ENCODE measurements at places on chromosomes 11 and 22. TPM values are rescaled to one million over a fixed set of nuclear protein-coding genes. Genes with fewer than 3 reads are reported as not detected.

Gene PGA4
- 1.3 TPM for total RNA-seq

Gene C22orf42
- not detected for total RNA-seq

Gene IFITM2
- total RNA-seq: 695 TPM

Gene OR5D16
- not detected for total RNA-seq

Gene NECTIN1
- total RNA-seq: 5.5 TPM

Gene ASCC2
- total RNA-seq: 36.9 TPM

Gene SMCO4
- 24.9 TPM for total RNA-seq

GRCh38 chr22:50694766-50695420, 22.3 kb downstream of the SHANK3 start:
- H3K4me1 ChIP-seq: no peaks in the 10 kb centered on the region
- no peaks in the 10 kb centered on the region for H3K27me3 ChIP-seq
- no peak overlapping the region for H3K4me3 ChIP-seq
- peak; percentile 27 for DNase-seq

GRCh38 chr11:30546334-30546733, 39.8 kb downstream of the MPPED2 start:
- H3K4me1 ChIP-seq: peaks cover 3% of the 10 kb centered on the region
- no peak for DNase-seq
- H3K27ac ChIP-seq: no peak overlapping the region
- H3K36me3 ChIP-seq: no peaks in the 10 kb centered on the region
- H3K27me3 ChIP-seq: no peaks in the 10 kb centered on the region

GRCh38 chr11:122186439-122187080, 70.5 kb upstream of the BLID start:
- no peak for DNase-seq
- peak overlapping the region; percentile 57 for H3K27ac ChIP-seq
- no peaks in the 10 kb centered on the region for H3K36me3 ChIP-seq

GRCh38 chr11:27041141-27041899, 705 bp downstream of the BBOX1 start:
- no peaks in the 10 kb centered on the region for H3K36me3 ChIP-seq
- no peak overlapping the region for H3K4me3 ChIP-seq
- no peak for DNase-seq
- no peaks in the 10 kb centered on the region for H3K27me3 ChIP-seq
- H3K27ac ChIP-seq: no peak overlapping the region

- DNase-seq: peak; percentile 86
- H3K36me3 ChIP-seq: peaks cover 8% of the 10 kb centered on the region
- peak within 1 kb of the TSS; percentile 48 for H3K4me3 ChIP-seq
Observed at GRCh38 chr11:119316729-119317591, at the start of gene MCAM. Gene MCAM (minus strand): TSS chr11:119317130. CDS start chr11:119317101, 29 bp downstream.

GRCh38 chr11:113715273-113715672, 9.2 kb upstream of the TMPRSS5 start:
- peaks cover 1% of the 10 kb centered on the region for H3K36me3 ChIP-seq
- no peaks in the 10 kb centered on the region for H3K4me1 ChIP-seq
- H3K27me3 ChIP-seq: no peaks in the 10 kb centered on the region
- H3K4me3 ChIP-seq: no peak overlapping the region

DNA sequence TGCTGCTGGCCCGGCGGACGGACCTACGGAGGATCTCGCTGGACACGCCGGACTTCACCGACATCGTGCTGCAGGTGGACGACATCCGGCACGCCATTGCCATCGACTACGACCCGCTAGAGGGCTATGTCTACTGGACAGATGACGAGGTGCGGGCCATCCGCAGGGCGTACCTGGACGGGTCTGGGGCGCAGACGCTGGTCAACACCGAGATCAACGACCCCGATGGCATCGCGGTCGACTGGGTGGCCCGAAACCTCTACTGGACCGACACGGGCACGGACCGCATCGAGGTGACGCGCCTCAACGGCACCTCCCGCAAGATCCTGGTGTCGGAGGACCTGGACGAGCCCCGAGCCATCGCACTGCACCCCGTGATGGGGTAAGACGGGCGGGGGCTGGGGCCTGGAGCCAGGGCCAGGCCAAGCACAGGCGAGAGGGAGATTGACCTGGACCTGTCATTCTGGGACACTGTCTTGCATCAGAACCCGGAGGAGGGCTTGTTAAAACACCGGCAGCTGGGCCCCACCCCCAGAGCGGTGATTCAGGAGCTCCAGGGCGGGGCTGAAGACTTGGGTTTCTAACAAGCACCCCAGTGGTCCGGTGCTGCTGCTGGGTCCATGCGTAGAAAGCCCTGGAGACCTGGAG, 74.1 kb downstream of the LRP5 start:
- no peak overlapping the region for H3K27ac ChIP-seq
- DNase-seq: no peak
- no peaks in the 10 kb centered on the region for H3K36me3 ChIP-seq
- no peak overlapping the region for H3K4me3 ChIP-seq

- no peak overlapping the region for H3K27ac ChIP-seq
- no peak overlapping the region for H3K4me3 ChIP-seq
- H3K27me3 ChIP-seq: no peaks in the 10 kb centered on the region
- no peak for DNase-seq
- no peaks in the 10 kb centered on the region for H3K4me1 ChIP-seq
- H3K36me3 ChIP-seq: peaks cover 12% of the 10 kb centered on the region
Observed at GRCh38 chr11:46672381-46672839, 28.0 kb downstream of the ARHGAP1 start.

DNA sequence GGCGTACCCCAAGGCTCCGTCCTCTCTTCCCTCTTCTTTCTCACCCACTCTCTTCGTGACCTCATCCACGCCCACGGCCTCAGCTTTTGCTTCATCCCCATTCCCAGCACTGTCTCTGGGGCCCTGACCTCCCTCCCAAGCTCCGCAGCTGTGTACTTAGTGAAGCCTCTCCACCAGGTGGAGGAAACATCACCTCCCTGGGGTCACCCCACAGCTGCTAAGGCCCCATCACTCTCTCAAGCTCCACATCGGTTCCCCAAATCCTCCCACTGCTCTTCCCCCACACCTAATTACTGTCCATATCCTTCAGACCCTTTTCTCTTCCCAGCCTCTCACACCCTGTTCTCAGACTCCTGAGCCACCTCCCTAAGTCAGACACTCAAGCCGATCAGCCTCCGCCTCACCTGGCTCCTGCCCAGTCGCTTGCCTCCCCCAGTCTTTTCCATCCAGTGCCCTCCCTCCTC, 7.9 kb upstream of the SYT7 start:
- no peak overlapping the region for H3K27ac ChIP-seq
- no peaks in the 10 kb centered on the region for H3K36me3 ChIP-seq
- H3K27me3 ChIP-seq: no peaks in the 10 kb centered on the region
- no peaks in the 10 kb centered on the region for H3K4me1 ChIP-seq

DNA sequence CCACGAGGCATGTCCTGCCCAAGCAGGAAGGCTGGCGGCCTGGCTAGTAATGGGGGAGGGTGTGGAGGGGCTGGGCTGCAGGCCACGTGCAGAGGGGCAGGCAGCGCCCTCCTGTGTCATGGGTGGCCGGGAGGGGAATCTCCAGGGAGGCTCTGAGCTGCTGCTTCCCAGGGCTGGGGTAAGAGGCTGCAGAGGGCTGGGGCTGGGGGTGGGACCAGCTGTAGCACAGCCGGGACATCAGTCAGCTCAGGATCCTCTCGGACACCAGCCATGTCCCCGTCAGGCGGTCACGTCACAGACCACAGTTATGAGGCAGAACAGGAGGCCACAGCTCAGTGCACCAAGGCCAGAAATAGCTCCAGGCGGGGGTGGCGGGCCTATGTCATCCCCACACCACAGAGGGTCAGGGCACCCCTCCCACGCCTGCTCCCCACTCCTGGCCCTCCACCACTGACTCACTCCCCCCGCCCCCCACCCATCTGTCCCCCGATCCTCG, 21.1 kb downstream of the RTN4R start:
- no peaks in the 10 kb centered on the region for H3K36me3 ChIP-seq
- no peak overlapping the region for H3K27ac ChIP-seq
- no peaks in the 10 kb centered on the region for H3K4me1 ChIP-seq

DNA sequence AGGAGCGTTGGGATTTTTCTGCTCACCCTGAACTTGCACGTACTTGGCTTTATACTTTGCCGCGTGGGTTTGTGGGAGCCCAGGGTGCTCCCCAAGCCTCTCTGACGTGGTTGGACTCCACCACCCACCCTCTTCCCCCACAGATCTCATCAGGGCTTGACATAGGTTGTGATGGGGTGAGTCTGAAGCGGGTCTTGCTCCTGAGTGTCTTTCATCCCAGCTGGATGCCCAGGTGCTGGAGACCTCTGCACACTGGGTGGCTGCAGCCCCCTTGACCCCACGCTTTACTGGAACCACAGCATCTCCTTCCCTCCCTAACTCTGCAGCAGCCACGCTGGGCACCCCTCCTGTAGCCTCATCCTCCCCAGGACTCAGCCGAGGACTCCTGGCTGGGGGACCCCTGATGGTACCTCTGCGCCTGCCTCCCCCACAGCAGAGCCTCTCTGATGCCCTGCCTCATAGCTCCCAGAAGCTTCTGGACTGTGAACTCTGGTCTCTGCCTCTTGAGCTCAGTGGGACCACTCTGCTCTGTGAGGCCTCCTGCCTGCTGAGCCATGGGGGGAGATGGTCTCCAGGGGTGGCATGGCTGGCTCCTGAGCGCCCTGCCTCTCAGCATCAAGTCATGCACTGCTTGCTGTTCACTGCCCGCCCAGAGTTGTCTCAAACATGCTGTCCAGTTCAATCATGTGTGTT, 45.2 kb downstream of the MYEOV start:
- DNase-seq: no peak
- H3K4me3 ChIP-seq: no peak overlapping the region
- no peaks in the 10 kb centered on the region for H3K4me1 ChIP-seq
- H3K27ac ChIP-seq: no peak overlapping the region

GRCh38 chr22:25146906-25147641, 52.6 kb upstream of the CRYBB3 start:
- no peak overlapping the region for H3K27ac ChIP-seq
- peak; percentile 40 for DNase-seq
- no peaks in the 10 kb centered on the region for H3K4me1 ChIP-seq
- no peaks in the 10 kb centered on the region for H3K36me3 ChIP-seq
- H3K4me3 ChIP-seq: no peak overlapping the region
- no peaks in the 10 kb centered on the region for H3K27me3 ChIP-seq

- no peak overlapping the region for H3K27ac ChIP-seq
- H3K27me3 ChIP-seq: no peaks in the 10 kb centered on the region
- no peak for DNase-seq
- no peaks in the 10 kb centered on the region for H3K36me3 ChIP-seq
Observed at GRCh38 chr11:64071849-64072248, 36.1 kb downstream of the FLRT1 start.

GRCh38 chr22:35024364-35024692, 41.6 kb upstream of the ISX start:
- H3K36me3 ChIP-seq: no peaks in the 10 kb centered on the region
- no peak overlapping the region for H3K4me3 ChIP-seq
- H3K27me3 ChIP-seq: no peaks in the 10 kb centered on the region
- no peak overlapping the region for H3K27ac ChIP-seq

GRCh38 chr11:126485021-126485792, 129.7 kb downstream of the ST3GAL4 start:
- H3K4me3 ChIP-seq: no peak overlapping the region
- H3K27ac ChIP-seq: no peak overlapping the region
- DNase-seq: peak; percentile 59
- no peaks in the 10 kb centered on the region for H3K4me1 ChIP-seq

DNA sequence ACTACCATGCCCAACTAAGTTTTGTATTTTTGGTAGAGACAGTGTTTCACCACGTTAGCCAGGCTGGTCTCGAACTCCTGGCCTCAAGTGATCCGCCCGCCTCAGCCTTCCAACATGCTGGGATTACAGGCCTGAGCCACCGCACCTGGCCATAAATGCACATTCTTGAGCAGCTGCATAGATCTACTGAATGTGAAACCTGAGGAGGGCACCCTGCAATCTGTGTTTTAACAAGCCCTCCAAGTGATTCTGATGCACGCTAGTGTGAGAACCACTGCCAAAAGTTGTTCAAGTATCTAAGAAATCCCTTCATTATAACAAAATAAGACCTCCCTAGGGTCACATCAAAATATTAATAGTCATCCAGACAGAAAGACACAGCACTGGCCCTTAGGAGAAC, 89.3 kb downstream of the RDX start:
- H3K27ac ChIP-seq: no peak overlapping the region
- no peaks in the 10 kb centered on the region for H3K27me3 ChIP-seq
- H3K4me1 ChIP-seq: no peaks in the 10 kb centered on the region
- DNase-seq: no peak
- no peak overlapping the region for H3K4me3 ChIP-seq
